ENCODE measurements at places on chromosomes 3 and 15. TPM values are rescaled to one million over a fixed set of nuclear protein-coding genes. Genes with fewer than 3 reads are reported as not detected.
A peak's percentile ranks its signal among the peaks of the same experiment; 100 is the strongest.

CD200 gene
- 10.7 TPM for polyA plus RNA-seq

FEZF2 gene
- not detected for polyA plus RNA-seq

RHOA gene
- polyA plus RNA-seq, result 443 TPM

SCAANT1 gene
- 1.1 TPM for polyA plus RNA-seq

ALDH1A2 gene
- polyA plus RNA-seq, result 18.5 TPM

NAALADL2 gene
- polyA plus RNA-seq, result 5.5 TPM

- DNase-seq, result no peak
These were observed 11.6 kb downstream of the ATOSA start for GRCh38 chr15:52667597-52667996.

DNA sequence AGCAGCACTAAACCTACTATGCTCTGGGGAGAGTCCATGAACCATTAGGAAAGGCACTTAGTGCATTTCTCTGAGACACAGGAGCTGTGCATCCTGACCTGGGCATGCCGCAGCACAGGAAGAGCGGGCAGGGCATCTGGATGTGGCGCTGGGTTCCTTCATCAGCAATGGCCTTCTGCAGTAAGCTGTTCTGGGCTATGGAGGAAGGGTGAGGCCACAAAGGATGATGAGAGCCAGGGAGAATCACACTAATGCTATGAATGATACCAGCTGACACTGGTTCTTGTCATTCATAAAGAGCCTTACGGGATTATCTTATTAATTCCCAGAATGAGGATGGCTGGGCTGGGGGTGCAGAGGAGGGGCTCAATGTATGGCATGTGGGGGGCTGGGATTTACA lies 12.7 kb upstream of the SCN10A start:
- DNase-seq, result no peak

DNA sequence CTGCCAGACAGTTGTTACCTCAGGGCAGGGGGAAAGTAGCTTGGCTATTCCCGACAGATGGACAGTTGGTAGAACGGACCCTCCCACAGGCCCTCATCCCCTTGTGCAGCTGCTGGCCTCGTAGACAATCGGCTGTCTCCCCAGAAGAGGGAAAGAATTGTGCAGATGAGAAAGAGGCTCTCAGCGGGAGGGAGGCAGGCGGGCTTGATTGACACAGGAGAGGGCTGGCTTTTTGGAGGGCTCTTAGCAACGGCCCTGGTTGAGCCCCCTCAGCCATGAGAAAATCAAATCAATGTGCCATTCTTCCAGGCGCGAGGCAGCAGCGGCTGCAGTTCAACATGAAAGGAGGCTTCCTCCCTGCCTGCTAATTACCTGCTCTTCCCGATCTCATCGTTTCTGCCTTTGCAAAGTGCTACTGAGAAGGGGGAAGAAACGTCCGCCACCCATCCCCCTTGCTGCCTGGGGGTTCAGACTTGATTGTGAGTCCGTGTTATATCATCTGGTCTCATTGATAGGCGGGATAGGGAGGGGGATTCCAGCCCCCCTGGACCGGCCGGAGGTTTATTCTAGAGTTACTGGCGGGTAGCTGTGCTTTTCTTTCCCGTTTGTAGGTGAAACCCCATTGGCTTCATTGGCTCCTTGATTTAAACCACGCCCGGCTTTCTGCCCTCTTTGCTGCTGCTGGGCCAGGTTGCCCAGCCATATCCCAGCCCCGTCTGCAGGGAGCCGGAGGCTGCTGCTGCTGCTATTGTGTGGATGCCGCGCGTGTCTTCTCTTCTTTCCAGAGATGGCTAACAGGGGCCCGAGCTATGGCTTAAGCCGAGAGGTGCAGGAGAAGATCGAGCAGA lies at the start of gene TAGLN3:
TSS of gene TAGLN3 (plus strand) at position 287 of the 848 bp plus-strand sequence. CDS start at position 788, 501 bp downstream.
- DNase-seq, result peak; percentile 26

DNA sequence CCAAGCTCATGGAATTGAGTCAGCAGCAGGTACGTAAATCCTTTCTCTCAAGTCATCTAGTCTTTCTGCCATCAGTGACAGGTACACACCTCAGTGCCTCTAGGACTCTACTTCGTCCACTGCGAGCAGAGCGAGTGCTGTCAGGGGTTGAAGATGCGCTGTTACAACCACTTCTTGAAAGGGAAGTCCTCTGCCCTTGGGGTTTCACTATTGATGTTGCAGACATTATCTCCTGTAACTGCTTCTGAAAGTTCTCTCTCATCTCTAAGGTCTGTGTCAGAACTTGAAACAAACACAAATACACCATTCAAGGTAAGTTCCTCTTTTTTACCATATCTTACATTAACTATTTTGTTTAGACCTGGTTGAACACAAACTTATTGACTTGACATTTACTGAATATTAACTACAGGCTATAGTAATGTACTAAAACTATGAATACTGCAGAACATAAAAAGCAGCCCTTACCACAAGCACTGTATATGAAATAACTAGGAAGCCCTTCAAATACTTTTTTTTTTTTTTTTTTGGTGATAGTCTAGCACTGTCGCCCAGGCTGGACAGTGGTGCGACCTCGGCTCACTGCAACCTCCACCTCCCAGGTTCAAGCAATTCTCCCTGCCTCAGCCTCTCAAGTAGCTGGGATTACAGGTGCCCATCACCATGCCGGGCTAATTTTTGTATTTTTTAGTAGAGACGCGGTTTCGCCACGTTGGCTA lies 41.5 kb downstream of the TOPBP1 start:
- DNase-seq, result no peak

DNA sequence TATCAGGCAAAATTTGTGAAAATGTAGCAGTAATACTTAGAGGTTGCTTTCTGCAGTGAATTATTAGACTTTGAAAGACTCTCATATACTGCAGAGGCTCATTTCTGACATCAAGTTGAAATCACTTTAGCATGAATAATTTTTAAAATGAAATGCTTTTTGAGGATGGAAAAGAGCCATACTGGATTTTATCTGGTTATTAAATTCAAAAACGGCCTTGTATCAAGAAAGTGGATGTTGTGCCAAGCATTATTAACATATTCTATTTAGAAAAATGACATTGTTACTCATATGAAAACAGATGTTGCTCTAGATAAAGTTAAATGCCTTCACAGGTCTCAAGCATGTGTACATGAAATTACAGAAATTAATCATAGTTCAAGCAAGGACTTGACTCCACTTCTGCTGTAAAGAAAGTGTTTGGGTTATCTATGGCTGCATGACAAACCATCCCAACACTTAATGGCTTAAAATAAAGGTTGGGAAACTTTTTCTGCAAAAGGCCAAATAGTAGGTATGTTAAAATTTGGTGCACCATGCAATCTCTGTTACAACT lies 64.5 kb upstream of the ZNF280D start:
- DNase-seq, result no peak

- DNase-seq, result no peak
These were observed 87.7 kb downstream of the MYO5A start for GRCh38 chr15:52440946-52441345.

- no peak for DNase-seq
These were observed 38.1 kb upstream of the TMC3 start for GRCh38 chr15:81411969-81412633.

GRCh38 chr3:12381199-12381598 lies 92.3 kb downstream of the PPARG start:
- DNase-seq, result no peak

DNA sequence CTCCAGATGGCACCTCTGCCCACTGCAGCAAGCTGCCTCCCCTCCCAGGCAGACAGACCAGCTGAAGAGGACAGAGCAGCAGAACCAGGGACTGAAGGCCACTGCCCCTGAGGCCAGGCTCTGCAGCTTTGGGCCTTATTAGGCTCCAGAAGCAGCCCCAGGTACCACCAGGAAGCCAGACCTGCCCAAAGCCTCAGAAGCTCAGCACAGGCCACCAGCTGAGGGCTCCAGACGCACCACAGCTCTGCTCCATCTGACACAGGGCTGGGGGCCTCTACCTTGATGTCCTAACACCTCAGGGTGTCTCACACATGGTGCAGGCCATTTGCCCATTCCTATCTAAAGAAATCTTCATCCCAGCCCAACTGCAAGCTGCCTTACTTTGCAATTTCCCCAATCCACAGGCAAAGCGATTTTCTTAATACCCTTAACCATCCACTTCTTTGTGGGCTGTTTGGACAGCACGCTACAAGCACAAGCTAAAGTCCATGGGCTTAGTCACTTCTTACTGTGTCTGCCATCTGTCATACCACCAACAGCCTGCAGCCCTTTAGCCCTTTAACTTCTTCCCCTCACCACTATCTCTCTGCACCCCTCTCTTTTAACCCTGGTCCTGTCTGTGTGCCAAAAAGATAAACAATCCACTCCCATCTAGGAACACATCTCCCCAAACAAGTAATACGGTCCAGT lies 112.1 kb downstream of the IQSEC1 start:
- DNase-seq, result no peak

DNA sequence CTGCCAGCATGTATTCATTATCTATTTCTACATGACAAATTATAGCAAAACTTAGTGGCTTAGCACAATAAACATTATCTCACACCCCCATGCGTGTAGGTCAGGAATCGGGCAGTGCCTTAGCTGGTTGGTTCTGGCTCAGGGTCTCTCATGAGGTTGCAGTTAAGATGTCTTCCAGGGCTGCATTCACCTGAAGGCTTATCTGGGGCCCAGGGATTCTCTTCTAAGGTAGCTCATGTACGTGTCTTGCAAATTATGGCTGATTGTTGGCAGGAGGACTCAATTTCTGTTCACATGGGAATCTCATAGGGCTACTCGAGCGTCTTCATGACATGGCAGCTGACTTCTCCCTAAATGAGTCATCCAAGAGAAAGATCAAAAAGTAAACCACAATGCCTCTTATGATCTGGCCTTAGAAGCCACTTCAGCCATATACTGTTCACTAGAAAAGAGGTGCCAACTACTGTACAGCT lies 42.9 kb upstream of the TSC22D2 start:
- no peak for DNase-seq

- no peak for DNase-seq
These were observed 21.1 kb upstream of the ST6GAL1 start for GRCh38 chr3:186909078-186909853.

DNA sequence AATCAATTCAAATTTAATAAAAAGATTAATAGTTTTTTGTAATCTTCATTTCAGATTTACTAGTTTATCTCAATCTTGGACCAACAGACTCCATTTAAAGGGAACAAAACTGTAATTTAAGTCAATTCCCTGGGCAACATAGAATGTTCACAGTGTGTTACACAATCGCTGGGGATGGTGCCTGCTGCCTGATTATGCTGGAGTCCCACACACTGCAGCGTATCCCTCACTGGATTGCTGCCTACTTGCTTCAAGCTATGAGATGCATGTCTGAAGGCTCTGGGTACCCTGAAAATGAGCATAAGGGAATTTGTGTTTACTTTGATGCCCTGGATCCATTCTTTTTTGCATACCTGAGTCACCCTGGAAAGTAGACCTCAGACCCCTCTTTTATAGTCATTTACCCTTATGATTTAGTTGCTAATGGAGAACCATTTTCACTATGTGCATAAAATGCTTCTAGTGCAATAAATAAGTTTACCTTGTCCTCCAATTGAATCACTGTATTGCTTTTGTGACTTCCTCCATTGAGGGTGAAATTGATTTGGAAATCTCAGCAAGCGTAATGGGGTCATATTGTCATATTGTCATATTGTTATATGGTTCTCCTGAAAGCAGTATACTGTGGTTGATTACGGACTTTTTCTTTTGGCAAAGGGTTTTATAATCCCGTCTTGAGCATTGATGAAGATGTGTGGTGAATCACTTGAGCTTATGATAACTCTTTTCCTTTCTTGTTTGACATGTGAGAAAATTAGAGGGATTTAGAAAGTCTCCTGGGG lies 35.9 kb downstream of the ITPR1 start:
- DNase-seq, result no peak

GRCh38 chr15:44385344-44385942 lies 42.0 kb upstream of the CTDSPL2 start:
- DNase-seq, result no peak

GRCh38 chr3:122004107-122004506 lies 17.9 kb downstream of the ILDR1 start:
- DNase-seq, result no peak

DNA sequence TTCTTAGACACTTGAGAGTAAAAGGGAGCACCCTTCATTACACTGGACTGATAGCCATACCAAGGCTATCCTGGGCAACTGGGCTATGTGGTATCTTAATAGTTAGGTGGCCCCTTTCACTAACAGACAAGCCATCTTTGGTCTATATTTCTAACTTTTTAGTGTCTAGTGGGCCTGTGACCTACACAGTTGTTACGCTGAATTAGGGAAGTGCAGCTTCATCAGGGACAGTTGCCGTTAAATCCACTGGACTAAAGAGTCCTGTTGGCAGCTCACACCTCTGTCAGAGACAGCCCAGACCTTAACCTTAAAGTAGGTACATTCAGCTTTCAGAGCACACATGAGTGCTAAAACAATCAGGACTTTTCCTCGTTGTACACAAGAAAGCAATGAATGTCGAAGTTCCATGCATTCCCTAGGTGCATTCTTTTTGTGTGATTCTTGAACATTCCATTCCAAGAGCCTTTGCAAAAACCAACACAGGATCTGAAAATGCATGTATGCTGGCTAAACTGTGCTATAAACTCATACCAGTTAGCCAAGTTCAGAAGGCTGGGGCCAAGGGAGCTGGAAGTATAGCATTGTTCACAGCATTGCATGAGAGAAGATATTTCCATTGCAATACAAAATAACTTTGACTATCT lies 230.2 kb upstream of the EIF1B start:
- DNase-seq, result peak; percentile 47

DNA sequence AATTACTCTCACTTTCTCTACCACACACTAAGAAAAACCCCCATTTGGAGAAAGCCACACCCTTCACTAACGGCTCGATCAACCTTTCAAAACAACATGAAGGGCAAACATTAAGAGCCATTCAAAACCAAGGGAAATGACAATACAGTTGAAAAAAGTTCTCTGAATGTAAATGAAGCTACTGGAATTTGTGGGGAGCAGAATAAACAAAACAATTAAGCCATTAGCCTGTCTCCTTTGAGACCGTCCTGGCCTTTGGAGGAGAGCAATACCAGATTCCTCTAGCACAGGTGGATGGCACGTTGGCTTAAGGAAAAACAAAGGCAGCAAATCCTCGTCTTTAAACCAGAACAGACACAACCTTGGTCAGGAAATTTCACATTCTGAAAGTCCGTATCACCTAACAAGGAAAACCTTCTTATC lies 18.7 kb downstream of the MYO1E start:
- no peak for DNase-seq

DNA sequence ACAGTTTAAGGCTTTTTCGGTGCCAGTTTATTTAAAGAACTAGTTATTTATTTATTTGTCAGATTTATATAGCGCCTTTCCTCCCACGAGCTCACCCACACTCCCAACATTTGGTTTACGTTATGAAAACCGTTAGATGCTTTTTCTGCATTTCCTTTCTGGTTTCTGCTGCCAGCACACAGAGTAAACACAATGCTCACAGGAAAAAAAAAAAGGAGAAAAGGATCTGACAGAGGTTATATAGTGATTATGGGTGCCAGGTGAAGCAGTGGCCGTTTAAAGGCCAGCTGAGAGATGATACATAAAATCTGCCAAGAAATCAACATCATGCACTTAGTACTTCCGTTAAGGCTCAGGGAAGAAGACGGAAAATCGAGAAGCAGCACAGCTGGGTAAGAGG lies 37.9 kb downstream of the ETV5 start:
- DNase-seq, result no peak

GRCh38 chr3:177968891-177969290 lies 567.3 kb upstream of the KCNMB2 start:
- no peak for DNase-seq
